ENCODE measurements at places on chromosomes 4 and X.

- no peak for DNase-seq
These were observed 297.6 kb upstream of the STS start for GRCh38 chrX:6849716-6850414.

DNA sequence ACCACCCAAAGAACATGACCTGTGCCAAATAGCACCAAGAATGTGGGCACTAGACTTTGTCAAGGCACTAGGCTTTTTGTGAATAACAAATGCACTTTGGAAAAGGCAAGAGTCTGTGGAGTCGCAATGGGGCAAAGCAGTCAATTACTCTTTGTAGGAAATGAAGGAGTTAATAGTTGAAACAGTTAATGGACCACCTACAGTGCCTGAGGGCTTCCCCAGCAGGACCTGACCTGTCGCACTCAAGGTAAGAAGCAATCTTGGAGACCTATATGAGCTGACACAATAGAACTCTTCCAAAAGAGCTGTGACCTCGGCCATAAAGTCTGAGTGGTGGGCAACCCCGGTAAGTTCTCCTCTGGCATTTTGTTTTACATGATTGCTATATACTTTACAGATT lies 49.2 kb upstream of the CAPN6 start:
- DNase-seq = no peak

DNA sequence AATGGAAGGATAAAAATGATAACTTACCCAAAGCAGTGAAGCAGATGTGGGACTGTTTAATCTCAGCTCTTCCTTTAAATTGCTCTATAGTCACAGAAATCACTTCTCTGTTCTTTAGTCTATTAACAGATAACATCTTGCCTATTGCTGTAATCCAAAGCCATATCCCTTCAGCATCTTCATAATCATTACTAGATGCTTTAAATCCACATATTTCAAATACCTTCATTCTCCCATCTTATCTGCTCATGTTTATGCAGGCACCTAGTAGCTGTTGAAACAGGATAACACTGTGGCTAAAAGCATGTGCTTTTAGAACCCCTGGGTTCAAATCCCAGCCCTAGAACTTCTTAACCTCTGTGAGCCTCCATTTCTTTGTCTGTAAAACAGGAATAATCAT lies 209.9 kb downstream of the RELL1 start:
- no peak for DNase-seq

- no peak for DNase-seq
These were observed 36.5 kb downstream of the SHOX start for GRCh38 chrX:666762-667720.

DNA sequence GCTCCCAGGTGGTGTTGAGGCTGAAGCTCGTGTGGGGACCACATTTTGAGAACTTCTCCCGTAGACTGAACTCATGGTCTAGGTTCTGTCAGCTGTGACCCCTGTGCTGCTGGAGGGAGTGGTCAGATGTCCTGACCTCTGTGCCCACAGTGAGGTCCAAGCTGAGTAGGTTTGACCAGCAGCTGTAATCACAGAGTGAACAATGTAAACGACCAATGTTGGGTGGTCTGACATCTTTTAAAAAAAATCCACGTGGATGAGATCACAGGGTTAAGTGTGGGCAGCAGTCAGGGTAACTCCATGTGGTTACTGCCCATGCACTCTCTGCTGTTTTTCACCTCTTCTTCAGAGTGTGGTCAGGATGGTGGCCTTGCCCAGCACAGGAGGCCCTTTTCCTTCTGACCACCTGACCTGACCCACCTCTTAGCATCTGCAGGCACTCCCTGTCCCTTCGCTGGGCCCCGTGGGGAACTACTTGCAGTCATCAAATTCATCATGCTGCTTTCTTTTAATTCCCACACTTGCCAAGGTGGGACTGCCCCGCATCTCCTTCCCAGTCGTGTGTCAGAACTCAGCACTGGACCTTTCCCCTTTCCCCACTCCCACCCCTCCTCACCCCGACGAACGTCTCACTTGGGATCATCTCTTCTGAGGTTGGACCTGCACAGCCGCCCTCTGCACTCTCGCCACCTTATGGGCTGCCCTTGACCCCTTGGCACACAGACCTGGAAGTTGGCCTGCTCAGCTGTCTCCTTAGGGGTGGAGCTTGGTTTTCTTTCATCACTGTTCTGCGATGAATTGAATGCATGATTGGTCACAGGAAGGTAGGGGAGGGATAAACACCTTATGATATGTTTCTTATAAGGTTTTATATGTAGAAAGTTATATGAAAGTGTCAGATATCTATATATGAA lies 120.1 kb downstream of the PTTG2 start:
- no peak for DNase-seq

GRCh38 chr4:86744570-86744969 lies 104.6 kb downstream of the SLC10A6 start:
- no peak for DNase-seq
